NCI-H1417 treated with DMSO at 0.1 percent for 48 hours (cell line): ENCODE measurements at places on chromosomes 11 and 22.

GRCh38 chr11:76824083-76824939 is 36.4 kb upstream of the ACER3 start:
- DNase-seq: no peak

DNA sequence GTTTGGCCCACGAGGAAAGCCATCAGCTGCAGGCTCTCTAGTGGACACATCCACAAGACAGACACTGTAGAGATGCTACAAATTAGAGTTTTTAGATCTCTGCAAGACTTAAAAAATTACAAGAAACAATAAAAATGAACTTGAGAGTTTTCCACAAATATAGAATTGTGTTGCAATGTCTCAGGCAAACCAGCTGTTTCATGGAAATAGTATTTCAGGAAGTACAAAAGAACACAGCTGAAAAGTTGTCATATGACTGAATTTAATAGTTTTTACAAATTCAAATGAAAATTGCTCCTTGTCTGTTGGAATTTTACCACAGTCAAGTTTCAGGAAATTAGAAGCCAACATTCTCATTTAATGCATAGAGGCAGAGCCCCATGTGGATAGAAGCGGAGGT is 184.5 kb upstream of the PITPNB start:
- DNase-seq: no peak

DNA sequence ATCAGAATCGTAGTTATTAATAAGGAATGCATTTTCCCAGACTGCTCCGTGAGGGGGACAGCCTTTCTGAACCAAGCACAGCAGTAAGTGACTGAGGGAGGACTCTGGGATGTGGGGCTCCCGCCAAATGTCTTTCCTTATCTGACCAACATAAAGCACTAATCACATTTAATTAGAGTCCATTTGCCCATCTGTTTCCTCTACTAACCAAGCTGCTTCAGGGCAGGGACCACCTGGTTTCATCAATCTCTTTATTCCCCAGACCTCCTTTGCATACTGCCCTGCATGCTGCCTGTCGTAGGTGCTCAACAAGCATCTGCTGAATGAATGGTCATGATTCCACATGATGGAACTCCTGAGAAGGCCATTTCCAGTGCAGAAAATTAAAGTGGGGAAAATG is 29.4 kb downstream of the SMCO4 start:
- no peak for DNase-seq

GRCh38 chr11:28757725-28758515 is 649.7 kb downstream of the METTL15 start:
- no peak for DNase-seq

- no peak for DNase-seq
These were observed 20.6 kb upstream of the OR9Q1 start for GRCh38 chr11:58003036-58003435.

- no peak for DNase-seq
These were observed 678 bp upstream of the RANGAP1 start for GRCh38 chr22:41286639-41287091.

DNA sequence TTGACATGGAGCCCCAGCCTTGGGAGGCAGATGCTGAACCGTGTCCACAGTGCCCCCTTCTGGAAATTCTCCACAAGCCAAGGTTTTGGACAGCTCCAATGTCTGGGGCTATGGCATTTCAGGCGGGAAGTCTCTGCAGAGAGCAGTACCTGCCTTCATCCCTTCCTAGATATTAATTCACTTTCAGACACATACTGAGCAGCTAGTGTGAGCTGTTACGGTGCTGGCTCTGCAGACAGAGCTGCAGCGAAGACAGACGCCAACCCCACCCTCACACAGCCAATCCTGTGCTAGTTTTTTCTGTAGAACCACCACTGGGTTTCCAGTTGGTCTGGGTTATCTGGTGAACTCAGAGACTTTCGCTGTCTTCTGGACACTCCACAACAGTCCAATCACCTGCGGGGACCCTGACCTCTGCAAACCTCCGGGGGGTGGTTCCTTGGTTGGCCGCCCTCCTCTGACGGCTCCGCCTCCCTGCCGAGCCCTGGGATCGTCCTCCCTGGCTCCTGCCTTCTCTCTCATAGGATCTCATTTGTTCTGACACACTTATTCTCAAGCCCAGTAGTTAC is 9.1 kb downstream of the LMF2 start:
- DNase-seq: no peak

DNA sequence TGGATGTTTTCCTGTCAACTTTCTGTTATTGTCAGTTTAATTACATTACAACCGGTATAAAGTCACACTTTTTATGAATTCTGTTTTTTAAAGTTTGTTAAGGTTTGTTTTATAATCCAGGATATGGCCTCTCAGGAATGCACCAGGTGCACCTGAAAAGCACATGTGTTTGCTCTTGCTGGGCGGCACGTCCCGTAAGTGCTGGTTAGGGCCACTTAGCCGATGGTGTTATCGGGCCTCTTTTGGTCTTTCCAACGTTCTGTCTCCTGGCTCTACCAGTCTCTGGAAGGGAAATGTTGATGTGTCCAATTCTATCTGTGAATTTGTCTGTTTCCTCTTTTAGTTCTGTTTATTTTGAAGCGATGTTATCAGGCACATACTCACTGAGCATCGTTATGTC is 695.7 kb downstream of the BRD1 start:
- DNase-seq: no peak

DNA sequence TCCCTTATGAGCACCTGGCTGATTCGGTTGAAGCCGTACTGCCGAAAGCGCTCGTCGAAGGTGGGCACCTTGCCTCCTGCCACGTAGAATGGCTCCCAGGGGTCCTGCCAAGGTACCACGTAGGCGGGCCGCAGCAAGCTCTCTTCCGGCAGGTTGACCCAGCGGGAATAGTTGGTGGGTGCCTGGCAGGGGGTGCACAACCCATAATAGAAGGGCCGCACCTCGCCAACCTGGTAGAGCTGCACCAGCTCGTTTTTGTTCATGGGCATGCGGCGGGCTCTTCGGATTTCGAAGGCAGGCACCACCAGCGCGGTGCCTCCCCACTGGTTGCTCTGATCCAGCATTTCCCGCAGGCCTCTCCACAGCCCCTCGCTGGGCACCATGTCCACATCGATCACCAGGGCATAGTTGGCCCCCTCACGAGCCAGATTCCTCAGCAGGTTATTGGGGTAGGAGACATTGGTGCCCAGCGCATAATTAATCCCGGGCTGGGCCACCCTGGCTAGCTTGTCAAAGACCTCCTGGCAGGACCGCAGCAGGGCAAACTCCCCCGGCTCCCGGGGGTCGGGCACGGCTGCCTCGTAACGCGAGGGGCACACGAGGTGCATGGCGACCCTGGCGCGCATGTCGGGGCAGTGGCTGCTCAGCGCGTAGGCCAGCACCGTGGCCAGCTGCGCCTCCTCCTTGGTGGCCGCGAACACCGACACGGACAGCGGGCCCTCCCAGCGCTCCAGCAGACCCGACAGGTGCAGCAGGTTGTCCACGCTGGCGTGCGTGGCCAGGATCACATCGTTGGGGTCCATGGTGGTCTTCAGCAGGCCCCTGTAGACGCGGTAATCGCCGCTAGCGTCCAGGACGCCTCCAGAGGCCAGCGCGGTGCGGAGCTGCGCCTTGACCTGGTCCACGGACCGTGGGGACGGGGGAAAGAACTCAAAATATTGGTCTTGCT is 679 bp downstream of the B4GAT1 start:
- no peak for DNase-seq

DNA sequence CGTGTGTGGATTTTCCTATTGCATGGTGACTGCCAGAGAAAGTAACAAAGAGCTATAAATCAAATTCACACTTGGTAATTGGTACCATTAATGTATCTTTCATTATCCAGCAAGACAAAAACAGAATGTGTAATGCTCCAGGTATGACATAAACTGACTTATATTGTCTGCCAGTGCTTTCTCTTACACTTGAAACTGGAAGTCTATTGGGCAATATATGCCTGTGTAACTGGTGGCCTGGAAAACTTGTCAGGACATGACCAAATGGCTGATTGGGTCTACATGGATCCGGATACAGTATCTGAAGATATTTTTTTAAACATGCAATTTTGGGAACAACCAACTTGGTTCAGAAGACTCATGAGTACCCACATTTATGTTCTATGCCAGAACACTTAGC is 174.6 kb upstream of the ARHGAP42 start:
- peak; percentile 69 for DNase-seq

DNA sequence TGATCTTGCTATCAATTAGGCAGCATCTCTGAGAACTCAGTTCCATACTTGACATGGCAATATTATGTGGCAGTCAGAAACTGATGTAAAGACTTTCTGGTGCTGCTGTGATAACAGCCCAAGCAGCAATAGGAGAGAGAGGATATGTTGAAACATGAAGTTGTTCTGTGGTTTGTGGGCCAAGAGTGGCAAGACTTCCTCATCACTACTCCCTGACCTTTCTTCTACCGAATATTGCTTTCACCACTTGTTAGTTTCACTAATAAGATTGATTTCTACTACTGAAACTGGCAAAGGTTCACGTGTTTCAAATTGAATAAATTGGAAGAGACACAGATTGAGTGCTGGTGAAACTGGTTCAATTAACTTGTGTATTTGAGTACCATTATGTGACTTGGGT is 852.6 kb upstream of the RAG2 start:
- no peak for DNase-seq

- DNase-seq: no peak
These were observed 30.1 kb downstream of the SMCO4 start for GRCh38 chr11:93512949-93513667.

GRCh38 chr11:72613977-72614376 is 60.2 kb downstream of the PDE2A start:
- DNase-seq: no peak
